ENCODE measurements at places on chromosomes 7 and 10.

DNA sequence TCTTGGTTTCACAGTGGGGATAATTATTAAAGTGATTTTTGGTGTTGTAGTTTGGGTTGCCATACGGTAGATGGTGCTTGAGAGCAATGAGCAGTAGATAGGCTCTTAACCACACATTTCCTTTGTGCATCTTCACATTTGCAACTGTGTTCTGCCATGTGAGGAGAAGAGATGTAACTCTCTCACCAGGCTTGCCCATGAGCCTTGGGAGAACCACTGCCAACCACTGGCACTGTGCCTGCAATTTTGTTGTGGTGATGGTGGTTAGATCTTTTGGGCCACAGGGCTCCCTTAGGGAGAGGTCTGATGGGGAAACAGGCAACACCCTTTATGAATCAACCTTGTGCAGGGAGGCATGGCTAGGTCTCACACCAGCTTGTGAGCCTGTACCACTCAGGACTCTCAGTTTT lies 204.3 kb downstream of the CCDC7 start:
- H3K27ac ChIP-seq, result no peak overlapping the region
- peak; percentile 22 for DNase-seq
- no peak overlapping the region for H3K4me3 ChIP-seq
- no peaks in the 10 kb centered on the region for H3K27me3 ChIP-seq

- peak; percentile 56 for DNase-seq
- no peak overlapping the region for H3K27ac ChIP-seq
- H3K4me1 ChIP-seq, result no peaks in the 10 kb centered on the region
- no peak overlapping the region for H3K4me3 ChIP-seq
- H3K27me3 ChIP-seq, result peaks cover 79% of the 10 kb centered on the region
These were observed 64.2 kb downstream of the PHYHIPL start for GRCh38 chr10:59240582-59241183.

GRCh38 chr10:42864575-42864974 lies 82.0 kb downstream of the BMS1 start:
- no peaks in the 10 kb centered on the region for H3K36me3 ChIP-seq
- no peak overlapping the region for H3K27ac ChIP-seq
- H3K4me1 ChIP-seq, result no peaks in the 10 kb centered on the region
- DNase-seq, result peak; percentile 1

DNA sequence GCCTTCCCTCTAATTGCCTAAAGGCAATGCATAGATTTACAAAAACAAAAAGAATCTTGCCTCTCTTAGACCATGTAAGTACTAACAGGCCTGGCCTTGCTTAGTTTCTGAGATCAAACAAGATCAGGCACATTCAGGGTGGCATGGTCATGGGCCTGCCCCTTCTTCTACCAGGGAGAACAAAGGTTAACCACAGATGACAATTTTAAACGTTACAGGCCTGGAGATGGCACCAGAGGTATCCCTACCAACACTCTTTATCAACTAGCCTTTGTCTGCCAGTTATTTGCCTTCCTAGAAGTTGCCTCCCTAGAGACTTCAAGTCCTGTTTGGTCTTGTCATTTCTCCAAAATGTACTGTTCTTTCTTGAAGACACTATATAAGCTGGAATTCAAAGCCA lies 252.6 kb downstream of the DOCK4 start:
- H3K36me3 ChIP-seq, result no peaks in the 10 kb centered on the region
- H3K4me1 ChIP-seq, result peaks cover 18% of the 10 kb centered on the region
- H3K27me3 ChIP-seq, result no peaks in the 10 kb centered on the region
- H3K4me3 ChIP-seq, result no peak overlapping the region
- DNase-seq, result peak; percentile 51

DNA sequence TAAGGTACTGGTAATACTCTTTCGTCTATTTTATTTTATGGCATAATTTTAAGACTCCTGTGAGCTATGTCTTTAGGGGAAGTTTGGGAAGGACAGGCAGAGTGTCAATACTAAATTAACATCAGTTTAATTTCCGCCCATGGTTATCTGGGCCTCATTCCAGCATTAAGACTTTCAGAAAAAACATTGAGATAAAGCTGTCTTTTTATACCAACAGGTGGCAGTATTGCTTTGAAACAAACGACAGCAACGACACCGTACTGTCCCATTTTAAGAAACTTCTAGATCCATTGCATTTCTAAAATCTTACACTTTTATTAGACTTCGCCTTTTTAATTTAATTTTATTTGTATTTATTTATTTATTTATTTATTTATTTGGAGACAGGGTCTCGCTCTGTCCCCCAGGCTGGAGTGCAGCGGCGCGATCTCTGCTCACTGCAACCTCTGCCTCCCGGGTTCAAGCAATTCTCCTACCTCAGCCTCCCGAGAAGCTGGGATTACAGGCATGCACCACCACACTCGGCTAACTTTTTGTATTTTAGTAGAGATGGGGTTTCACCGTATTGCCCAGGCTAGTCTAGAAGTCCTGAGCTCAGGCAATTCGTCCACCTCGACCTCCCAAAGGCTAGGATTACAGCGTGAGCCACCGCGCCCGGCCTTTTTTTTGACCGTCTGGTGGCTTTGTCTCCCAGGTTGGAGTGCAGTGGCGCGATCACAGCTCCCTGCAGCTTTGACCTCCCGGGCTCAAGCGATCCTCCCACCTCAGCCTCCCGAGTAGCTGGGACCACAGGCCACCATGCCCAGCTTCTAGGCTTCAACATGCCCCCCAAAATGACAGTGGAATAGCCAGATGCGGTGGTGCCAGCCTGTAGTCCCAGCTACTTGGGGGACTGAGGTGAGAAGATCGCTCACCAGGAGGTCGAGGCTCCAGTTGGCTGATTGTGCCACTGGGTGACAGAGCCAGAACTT lies 78.7 kb upstream of the C1GALT1 start:
- H3K27ac ChIP-seq, result no peak overlapping the region
- peak; percentile 73 for DNase-seq
- peaks cover 32% of the 10 kb centered on the region for H3K4me1 ChIP-seq
- H3K4me3 ChIP-seq, result no peak overlapping the region

DNA sequence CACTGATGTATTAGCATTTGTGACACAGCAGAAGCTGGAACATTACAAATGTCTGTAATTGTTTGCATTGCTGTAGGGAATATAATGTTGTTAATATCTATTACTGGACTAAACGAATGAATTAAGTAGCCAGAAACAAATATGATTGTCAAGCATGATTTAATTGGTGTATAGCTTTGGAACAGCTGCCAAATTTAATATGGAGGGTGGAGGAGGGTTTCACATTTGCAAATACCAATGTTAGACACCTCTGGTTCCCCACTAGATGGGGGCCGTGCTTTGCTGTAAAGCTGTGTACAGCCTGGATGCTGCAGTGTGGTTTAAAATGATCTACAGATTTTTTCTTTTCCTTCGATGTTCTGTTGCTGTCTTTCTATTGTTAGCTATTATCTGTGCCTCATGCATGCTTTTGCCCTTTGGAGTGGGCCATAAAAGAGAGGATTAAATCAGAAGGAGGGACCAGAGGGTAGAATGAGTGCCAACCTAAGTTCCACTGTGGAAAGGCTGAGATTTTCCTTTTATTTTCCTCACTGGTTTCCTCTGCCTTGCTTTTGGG lies 23.1 kb downstream of the DNAJB9 start:
- H3K4me3 ChIP-seq, result no peak overlapping the region
- no peaks in the 10 kb centered on the region for H3K36me3 ChIP-seq
- no peaks in the 10 kb centered on the region for H3K4me1 ChIP-seq

DNA sequence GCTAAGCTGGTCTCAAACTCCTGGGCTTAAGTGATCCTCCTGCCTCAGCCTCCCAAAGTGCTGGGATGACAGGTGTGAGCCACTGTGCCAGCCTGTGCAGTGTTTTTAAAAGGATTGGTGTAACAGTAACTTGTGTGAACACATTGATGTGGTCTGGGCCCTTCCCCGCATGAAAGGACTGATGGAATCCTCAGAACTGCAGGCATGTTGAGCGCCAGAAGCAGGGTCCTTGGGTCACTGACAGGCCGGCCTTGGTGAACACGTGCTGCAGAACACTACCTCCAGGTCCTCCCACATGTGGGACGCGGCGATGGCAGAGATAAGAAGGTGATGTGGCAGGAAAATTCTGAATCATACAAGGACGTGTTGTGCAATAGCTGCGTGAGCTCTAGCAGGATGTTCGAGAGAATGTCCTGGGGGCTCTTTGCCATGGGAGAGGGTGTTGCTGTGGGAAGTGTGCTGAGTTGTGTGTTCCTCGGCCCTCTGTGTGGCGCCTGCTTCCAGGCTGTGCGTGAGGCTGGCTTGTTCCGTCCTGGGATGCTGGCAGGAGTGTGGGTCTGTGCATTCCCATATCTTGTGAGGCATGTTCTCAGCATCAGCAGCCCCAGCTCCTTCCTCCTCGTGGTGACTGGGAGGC lies 68.2 kb downstream of the DNAJB6 start:
- DNase-seq, result peak; percentile 94
- H3K4me3 ChIP-seq, result no peak overlapping the region
- peaks cover 5% of the 10 kb centered on the region for H3K36me3 ChIP-seq
- peak overlapping the region; percentile 84 for H3K27ac ChIP-seq
- H3K27me3 ChIP-seq, result no peaks in the 10 kb centered on the region
- H3K4me1 ChIP-seq, result peaks cover 22% of the 10 kb centered on the region

- H3K4me1 ChIP-seq, result peaks cover 11% of the 10 kb centered on the region
- H3K27ac ChIP-seq, result no peak overlapping the region
- H3K4me3 ChIP-seq, result no peak overlapping the region
- peak; percentile 40 for DNase-seq
- no peaks in the 10 kb centered on the region for H3K27me3 ChIP-seq
- peaks cover 6% of the 10 kb centered on the region for H3K36me3 ChIP-seq
These were observed 81.5 kb upstream of the SMIM30 start for GRCh38 chr7:113199841-113200240.

GRCh38 chr7:66281678-66282590 lies 76.8 kb downstream of the TPST1 start:
- H3K4me1 ChIP-seq, result peaks cover 38% of the 10 kb centered on the region
- peak overlapping the region; percentile 19 for H3K4me3 ChIP-seq
- no peaks in the 10 kb centered on the region for H3K27me3 ChIP-seq
- peak; percentile 80 for DNase-seq
- peak overlapping the region; percentile 83 for H3K27ac ChIP-seq
- no peaks in the 10 kb centered on the region for H3K36me3 ChIP-seq

GRCh38 chr7:99422186-99422585 lies 13.4 kb downstream of the BUD31 start:
- no peaks in the 10 kb centered on the region for H3K4me1 ChIP-seq
- H3K4me3 ChIP-seq, result no peak overlapping the region

DNA sequence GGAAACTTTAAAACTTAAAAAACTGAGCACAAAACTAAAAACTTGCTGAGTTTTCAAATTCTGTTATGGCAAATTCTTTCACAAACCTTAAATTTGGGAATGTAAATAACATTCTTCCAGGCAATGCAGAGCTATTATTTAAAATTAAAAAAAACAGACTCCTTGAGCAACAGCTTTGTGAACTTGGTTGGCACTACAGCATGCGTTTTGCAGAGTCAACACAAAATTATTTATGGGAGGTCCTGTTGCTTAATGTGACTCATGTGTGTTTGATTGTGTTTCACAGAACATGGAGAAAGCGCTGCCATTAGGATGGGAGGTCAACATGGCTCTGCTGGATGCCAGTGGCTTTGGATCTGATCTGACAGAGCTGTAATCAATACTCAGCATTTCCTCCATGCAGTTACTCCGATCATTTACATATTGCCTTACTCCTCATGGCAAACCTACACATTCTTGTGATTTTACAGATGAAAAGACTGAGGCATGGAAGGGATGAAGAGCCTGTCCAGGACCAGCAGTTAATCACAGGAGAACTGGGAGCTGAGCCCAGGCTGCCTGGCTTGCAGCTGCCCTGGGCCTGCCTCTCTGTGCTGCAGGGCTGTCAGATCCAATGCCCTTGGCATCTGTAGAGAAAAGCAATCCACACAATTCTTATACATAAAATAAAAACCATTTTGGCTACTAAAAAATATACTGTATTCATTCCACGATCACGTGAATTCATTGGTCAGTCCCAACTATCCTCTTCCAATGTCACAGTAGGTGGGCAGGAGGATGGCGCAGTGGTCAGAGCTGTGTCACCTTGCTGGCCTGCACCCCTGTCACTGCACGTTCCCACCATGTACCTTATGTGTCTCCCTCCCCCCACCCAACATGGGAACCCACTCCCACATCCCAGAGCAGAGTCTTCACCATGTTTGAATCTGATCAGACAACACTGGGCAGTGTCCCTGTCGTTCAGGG lies 200.9 kb downstream of the CXCL12 start:
- H3K36me3 ChIP-seq, result no peaks in the 10 kb centered on the region
- H3K4me1 ChIP-seq, result peaks cover 27% of the 10 kb centered on the region
- H3K27ac ChIP-seq, result no peak overlapping the region
- peak; percentile 67 for DNase-seq

GRCh38 chr7:13933091-13933490 lies 56.4 kb downstream of the ETV1 start:
- no peaks in the 10 kb centered on the region for H3K27me3 ChIP-seq
- H3K36me3 ChIP-seq, result peaks cover 7% of the 10 kb centered on the region
- DNase-seq, result no peak
- no peaks in the 10 kb centered on the region for H3K4me1 ChIP-seq
